ENCODE measurements at places on chromosomes 13 and 19. TPM values are rescaled to one million over a fixed set of nuclear protein-coding genes. Genes with fewer than 3 reads are reported as not detected.

MRPS12 gene
- 38.7 TPM for total RNA-seq

LGALS14 gene
- total RNA-seq, result not detected

GTF3A gene
- total RNA-seq, result 111 TPM

DPF1 gene
- total RNA-seq, result 3.5 TPM

MYPOP gene
- 2.6 TPM for total RNA-seq

C19orf81 gene
- total RNA-seq, result not detected

PRSS57 gene
- total RNA-seq, result not detected

LILRB1 gene
- not detected for total RNA-seq

ANGPTL8 gene
- not detected for total RNA-seq

IL11 gene
- 5.2 TPM for total RNA-seq

LSR gene
- 0.86 TPM for total RNA-seq

CYP2A6 gene
- total RNA-seq, result not detected

MYDGF gene
- total RNA-seq, result 179 TPM

TUBA3C gene
- not detected for total RNA-seq

NLRP7 gene
- not detected for total RNA-seq

PDE4C gene
- total RNA-seq, result 0.32 TPM

OR7C1 gene
- total RNA-seq, result not detected

CNMD gene
- not detected for total RNA-seq

WDR88 gene
- total RNA-seq, result not detected

SMIM44 gene
- total RNA-seq, result not detected

HS6ST3 gene
- total RNA-seq, result not detected

ATP4B gene
- not detected for total RNA-seq

NCR1 gene
- total RNA-seq, result not detected

HPN gene
- total RNA-seq, result not detected

MLNR gene
- total RNA-seq, result not detected

SIGLEC11 gene
- not detected for total RNA-seq

NUP58 gene
- total RNA-seq, result 96.3 TPM

TNFSF9 gene
- total RNA-seq, result 0.32 TPM

CACTIN gene
- 17.7 TPM for total RNA-seq

PVR gene
- total RNA-seq, result 114 TPM

HSH2D gene
- total RNA-seq, result not detected

SOX1 gene
- not detected for total RNA-seq

Data from fibroblast of villous mesenchyme (primary cell).